ENCODE measurements at places on chromosomes 11 and 22.

DNA sequence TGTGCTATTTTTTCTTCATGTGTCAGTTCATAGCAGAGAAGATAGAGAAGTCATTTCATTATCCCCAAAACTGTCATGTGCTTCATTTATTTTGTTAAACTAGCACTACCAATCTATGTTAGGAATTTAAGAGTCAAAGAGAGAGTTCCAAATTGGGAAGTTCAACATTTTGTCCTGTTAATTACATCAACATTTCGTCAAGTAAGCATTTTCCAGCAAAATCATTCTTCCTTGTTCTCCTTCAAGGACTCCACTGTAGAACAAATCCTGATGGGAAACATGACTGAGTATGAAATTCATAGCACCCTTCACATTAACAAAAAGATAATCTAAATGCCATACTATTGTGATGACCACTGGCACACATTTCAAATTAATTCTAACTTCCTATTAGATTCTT lies 59.1 kb downstream of the PACSIN2 start:
- no peak for DNase-seq

DNA sequence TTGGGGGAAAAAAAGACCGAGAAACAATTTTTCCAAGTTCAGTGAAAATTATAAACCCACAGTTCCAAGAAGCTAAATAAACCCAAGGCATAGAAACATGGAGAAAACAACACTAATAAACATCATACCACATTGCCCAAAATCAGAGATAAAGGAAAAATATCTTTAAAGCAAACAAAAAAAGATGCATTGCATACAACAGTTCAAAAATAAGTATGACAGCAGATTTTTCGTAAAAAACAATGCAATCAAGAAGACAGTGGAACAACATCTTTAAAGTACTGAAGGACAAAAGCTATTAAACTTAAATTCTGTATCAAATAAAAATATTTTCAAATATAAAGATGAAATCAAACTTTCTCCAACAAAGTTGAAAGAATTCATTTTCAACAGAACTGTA lies 921.3 kb downstream of the METTL15 start:
- no peak for DNase-seq

DNA sequence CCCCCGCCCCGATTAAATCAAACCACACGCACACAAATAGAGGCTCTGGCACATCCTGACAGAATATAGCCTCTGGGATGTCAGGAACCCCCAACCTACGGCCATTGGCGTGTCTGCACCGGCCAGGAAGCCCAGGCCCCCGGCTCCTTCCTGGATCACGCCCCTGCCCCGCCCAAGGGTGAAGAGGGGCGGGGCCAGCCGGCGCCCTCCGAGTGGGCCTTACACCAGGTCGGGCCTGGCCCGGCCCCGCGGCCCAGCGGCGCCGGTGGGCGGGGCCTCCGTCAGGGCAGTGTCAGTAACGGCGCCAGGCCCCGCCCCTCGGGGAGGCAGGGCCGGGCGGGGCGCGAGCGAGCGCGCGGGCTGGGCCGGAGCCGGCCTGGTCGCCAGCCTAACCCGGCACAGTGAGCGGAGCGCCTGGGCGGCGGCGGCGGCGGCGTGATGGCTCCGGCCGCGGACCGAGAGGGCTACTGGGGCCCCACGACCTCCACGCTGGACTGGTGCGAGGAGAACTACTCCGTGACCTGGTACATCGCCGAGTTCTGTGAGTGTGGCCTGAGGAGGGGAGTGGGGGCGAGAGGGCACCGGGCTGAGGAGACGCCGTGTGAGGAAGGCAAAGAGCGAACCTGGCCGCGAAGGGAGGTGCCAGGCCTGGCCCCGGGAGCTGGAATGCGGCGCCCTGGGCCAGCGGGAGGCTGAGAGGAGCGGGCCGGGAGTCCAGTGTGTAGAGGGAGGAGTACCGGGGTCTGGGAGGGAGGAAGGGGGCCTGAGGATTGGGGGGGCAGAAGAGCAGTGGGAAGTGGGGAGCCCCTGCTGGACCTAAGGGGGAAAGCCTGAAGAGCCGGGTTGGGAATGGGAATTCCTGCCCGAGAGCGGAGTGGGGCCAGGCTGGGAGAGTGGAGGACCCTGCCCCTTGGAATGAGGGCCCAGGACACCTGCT lies at the start of gene ACER3:
TSS of gene ACER3 (plus strand) at position 380 of the 937 bp plus-strand sequence. CDS start at position 439, 59 bp downstream.
- DNase-seq: peak; percentile 96

DNA sequence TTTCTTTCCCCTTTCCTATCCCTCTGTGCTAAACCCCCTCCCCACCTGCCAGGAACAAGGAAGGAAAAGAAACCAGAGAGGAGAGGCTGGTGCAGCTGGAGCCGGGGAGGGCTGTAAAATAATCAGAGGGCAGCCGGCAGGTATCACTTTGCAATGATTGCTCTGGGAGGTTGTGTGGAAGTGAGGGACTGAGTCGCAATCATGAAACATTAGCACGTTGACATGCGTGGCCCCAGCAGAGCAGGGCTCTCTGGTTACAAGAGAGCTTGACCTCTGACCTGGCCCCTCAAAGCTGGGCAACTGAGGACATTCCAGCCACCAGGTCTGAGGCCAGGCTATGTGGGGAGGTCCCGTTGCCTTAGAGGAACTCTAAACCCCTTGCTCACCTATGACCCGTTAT lies 170.8 kb upstream of the BDNF start:
- no peak for DNase-seq

DNA sequence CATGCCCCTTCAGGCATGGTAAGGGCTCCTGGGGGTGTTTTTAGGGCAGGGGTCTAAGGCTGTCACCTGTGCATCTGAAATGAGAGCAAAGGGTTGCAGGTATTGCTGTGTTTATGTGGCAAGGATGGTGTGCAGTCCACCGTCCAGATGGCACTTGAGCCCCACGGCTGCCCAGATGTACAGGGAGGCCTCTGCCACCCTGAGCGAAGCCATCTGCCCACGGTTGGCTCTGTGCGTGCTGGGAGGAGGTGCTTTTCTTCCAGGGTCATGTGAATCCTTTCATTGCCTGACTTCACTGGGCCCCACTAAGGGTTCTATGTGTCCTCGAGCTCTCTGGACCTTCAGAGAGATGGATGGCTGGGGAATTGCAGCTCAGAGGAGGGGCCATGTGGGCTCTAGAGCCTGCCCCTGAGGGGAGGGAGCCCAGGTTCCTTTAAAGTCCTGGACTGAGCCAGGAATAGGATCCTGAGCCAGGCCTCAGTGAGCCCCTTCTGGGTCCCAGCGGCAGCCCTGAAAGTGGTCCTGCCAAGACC lies 89.9 kb downstream of the CTTN start:
- DNase-seq: peak; percentile 20

GRCh38 chr22:27278946-27279345 lies 522.6 kb downstream of the MN1 start:
- DNase-seq: no peak

- DNase-seq: peak; percentile 36
These were observed 45.5 kb downstream of the GAS2 start for GRCh38 chr11:22711880-22712279.

DNA sequence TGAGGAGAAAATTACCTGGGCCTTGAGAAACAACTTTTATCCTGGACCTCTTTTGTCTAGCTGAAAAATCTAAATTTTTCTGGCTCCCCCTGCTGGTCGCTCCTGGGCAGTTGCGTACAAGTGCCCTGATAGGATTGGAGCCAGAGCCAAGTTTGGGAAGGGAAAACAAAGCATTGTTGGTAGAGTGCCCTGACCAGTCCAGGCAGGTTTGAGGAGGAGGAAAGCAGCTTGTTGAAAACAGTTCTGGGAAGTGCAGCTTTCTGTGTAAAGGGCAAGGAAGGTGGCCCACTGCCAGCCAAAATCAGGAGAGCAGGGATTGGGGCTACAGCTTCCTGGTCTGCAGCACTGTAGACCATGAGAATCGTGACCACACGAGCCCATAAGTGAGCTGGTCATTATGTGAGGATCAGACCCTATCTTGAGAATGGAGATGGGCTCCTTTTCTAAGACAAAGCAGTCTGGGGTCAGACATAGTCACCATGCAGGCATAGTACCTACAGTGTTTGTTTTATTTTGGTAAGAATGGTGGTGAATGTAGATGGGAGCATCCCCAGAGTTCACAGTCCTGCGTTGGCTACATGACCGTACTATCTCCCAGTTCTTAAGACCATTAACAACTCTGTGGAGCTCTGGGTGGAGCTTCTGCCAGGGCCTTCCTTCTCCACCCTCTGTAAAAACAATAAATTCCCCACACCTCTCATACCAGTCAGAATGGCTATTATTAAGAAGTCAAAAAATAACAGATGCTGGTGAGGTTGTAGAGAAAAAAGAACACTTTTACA lies 21.3 kb upstream of the PIK3IP1 start:
- peak; percentile 55 for DNase-seq

Measured in Right ventricle myocardium superior (tissue), 1 donor.